ENCODE measurements at places on chromosomes 3 and 15.

- no peak for DNase-seq
Observed at GRCh38 chr3:130656627-130657026, 90.0 kb downstream of the PIK3R4 start.

- DNase-seq = no peak
Observed at GRCh38 chr15:61820212-61820611, 240.0 kb downstream of the VPS13C start.

- no peak for DNase-seq
Observed at GRCh38 chr3:44434834-44435510, 42.5 kb downstream of the ZNF445 start.

- no peak for DNase-seq
Observed at GRCh38 chr3:51297333-51297732, 87.8 kb upstream of the MANF start.

GRCh38 chr3:10599017-10599416, 93.6 kb upstream of the ATP2B2 start:
- no peak for DNase-seq

DNA sequence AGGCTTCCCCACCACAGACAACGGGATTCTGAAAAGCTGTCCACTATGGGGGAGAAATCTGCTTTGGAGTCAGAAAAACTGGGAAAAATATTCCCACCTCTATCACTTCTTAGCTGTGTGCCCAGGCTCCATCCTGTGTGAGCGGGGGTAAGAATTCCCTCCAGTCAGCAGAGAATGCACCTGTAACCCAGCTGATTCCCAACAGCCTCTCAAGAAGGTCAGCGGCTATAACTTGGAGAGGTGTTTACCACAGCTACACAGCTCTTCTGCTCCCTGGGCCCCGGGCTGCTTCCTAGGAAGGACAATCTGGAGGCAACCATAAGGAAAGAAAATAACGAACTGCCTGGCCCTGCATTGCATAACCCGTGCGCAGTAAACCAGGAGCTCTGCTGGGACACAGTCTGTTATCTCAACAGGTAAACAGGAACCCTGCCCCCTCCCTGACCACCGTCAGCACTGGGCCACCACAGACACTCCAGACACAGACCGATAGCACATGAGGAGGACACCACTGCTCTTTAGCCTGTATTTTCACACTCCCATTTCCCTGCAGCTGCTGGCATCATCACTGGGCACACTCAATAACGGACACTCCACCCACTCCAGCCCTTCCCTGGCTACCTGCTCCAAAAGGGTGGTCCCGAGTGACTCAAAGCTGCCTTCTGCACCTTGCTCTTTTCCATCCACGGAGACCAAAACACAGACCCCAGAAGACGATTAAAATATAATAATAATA, 2.1 kb downstream of the RAB43 start:
- DNase-seq = no peak

DNA sequence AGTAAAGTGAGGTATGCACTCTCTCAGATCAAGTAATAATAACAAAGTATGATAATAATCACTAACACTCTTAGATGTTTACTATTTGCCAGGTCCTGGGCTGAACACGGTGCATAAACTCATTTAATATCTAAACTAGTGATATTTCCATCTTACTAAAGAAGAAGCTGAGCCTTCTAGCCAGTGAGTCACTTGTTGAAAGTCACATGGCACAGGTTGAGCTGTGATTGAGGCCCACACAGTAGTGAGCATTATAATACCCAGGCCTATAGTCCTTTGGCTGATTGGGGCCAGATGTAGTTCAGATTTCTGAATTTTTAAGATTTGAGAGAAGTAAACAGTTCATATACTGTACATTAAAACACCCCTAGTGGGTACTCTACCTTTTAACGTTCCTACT, 93.2 kb upstream of the CCDC80 start:
- DNase-seq = no peak

GRCh38 chr15:69783211-69783610, 314.5 kb downstream of the TLE3 start:
- no peak for DNase-seq

GRCh38 chr3:192409838-192410683, 317.3 kb downstream of the FGF12 start:
- DNase-seq = no peak

- peak; percentile 27 for DNase-seq
Observed at GRCh38 chr3:27666272-27666671, 55.9 kb downstream of the EOMES start.

GRCh38 chr3:32460031-32460749, 42.5 kb downstream of the CMTM6 start:
- DNase-seq = no peak

DNA sequence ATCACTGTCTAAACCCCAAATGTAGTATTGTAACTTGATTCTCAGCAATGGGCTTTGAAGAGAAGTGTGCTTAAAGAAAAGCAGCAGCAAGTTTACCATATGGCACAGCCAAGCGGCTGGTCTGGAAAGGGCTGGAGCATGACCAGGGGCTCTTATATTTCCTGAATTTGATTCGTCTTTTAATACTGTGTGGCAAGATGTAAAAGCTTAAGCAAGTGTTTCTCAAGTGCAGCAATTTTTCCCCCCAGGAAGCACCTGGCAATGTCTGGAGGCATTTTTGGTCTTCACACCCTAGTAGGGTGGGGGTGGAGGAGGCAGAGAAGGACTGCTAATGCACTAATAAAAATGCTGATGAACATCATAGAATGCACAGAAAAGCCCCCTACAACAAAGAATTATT, 397.9 kb downstream of the NTRK3 start:
- no peak for DNase-seq

DNA sequence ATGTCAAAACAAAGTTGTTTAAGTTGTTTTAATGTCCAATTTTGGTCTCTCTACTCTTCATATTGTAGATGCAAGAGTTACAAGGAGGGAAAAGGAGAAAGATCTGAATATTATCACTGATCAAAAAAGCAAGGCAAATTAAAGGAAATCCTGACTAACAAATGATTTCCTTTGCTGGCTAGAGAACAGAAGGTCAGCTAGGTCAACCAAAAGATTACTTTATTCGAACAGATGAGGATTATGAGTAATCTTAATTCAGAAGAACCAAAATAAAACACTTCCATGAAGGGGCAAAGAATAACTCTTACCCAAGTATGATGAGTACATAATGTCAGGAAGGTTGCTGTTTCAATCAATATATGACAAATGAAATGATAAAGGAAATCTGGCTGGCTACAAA, 33.8 kb downstream of the CPNE4 start:
- DNase-seq = no peak

- DNase-seq = peak; percentile 36
Observed at GRCh38 chr3:64828276-64828675, 140.5 kb upstream of the ADAMTS9 start.

GRCh38 chr3:149971403-149972075, 844 bp upstream of the PFN2 start:
- DNase-seq = no peak

DNA sequence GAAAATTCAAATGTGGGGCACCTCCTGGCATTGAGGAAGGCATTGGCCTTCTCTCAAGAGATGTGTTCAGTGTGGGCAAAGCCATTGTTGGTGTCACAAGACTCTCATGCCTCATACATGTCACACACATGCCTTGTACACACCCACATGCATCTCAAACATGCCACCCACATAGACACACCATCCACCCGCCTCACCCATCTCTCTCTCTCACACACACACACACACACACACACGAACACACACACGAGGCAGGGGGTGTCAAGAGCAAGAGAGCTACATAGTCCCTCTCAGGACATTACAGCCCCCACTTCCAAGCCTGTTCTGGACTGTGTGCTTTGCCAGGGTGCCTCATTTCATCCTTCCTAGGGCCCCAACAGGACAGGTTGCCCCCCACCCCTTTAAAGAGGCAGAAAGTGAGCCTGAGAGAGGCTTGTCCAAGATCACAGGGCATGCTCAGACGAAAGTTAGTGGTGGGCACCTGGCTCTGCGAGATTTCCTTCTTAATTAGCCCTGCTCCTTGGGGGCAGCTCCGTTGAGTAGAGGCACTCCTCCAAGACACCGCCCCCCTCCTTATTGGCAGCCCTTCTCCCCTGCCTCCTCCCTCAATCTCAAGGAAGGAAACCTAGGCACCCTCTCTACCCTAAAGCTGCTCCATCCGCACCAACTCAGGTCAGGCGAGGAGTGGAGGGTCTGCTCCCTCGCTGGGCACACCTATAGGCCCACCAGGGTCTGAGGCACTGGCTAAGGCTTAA, 50.5 kb upstream of the CCDC174 start:
- no peak for DNase-seq

DNA sequence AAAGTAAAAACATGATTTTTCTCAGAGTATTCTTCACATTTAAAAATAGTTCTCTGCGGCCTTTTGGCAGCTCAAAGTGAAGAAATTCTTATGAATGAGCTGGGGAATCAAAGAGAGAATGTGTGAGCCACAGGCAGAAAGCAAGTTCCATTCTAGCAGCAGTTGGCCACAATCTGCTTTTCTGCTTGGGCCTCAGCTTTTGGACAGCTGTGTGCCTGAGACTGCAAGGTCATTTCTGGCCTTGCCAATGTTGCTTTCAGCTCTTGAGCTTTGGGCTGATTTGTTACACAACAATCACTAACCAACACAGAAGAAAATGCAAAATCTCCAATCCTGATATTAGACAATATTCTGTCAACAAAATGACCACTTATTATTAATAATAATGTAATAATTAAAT, 14.4 kb upstream of the TM4SF4 start:
- peak; percentile 84 for DNase-seq

DNA sequence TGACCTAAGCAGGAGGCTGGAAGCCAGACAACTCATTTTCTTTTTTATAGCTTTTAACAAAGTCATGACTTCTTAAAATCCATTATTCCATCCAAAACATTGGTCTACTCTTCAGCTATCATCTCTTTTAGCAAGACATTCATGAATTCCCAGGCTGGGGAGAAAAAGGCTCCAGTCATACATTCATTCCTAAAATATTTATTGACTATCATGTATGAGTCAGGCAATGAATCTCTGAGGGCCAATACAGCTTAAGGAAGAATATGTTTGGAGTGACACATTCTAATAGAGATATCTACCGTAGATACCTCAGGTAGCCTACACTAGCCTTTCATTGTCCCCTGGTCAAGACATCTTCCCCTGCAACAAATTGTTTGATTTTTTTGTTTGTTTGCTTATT, 196.4 kb upstream of the NANOGP8 start:
- peak; percentile 39 for DNase-seq

- DNase-seq = no peak
Observed at GRCh38 chr3:152828075-152828840, 6.7 kb upstream of the P2RY1 start.

GRCh38 chr3:159221335-159221734, 419.5 kb downstream of the MFSD1 start:
- no peak for DNase-seq

GRCh38 chr3:145124900-145125678, 1035.9 kb downstream of the PLOD2 start:
- peak; percentile 0 for DNase-seq

DNA sequence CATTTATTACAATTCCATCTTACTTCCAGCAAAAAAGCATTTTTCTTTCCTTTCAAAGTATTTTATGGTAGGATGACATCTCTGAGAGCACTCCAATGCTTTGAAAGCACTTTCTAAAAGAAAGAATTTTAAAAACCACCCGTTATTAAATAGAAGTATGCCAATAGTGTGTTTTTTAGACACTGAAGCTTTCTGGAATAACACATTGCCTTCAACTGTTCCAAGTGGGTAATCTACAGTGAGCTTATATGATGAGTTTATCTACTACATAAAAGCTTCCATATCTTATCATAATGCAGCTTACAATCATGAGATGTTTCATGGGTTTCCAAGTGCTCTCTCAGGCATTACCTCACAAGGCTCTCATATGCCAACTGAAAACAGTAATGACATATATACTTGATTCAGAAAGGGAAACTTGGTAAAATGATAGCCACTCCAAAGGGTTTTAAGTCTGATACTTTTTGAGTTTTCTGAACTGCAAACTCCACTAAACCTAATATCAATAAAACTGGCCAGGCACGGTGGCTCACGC, 14.1 kb downstream of the CMTM6 start:
- DNase-seq = no peak

DNA sequence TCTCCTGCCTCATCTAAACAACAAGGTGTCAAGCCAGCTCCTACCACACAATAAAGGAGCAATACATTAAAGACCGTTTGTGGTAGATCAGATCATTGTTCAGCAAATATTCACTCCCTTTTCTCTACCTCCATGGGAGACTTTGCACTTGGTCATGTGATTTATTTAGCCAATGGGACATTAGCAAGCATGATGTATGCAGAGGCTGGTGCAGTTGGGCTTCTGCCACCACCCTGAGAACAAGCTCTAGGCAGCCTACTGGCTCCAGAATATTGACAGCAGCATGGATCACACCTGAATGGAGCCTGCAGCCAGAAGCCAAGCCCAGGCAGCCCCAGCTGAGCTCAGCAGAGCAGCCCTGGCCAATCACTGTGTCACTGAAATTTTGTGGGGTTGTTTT, 99.4 kb upstream of the UBE2E2 start:
- no peak for DNase-seq

DNA sequence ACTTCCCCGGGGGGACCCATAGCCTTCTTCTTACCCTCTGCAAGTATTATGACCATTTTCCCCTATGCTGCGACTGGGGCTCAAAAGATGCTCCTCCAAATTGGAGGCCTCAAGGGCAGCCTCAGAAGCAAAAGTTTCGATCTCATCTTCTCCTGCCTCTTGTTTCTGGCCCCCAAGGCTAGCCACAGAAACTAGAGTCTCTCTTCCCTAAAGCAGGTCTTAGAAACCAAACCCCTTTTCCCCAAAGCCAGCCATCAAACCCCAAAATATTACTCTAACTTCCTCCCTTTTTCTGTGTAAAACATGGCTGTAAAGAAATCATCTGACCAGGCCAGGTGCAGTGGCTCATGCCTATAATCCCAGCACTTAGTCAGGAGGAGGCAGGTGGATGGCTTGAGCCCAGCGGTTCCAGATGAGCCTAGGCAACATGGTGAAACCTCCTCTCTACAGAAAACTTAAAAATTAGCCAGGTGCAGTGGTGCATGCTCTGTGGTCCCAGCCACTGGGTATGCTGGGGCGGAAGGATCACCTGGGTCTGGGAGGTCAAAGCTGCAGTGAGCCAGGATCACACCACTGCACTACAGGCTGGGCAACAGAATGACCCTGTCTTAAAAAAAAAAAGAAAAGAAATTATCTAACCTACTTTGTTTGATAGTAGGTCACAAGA, 36.7 kb upstream of the MFGE8 start:
- no peak for DNase-seq

GRCh38 chr3:104102386-104102785, 1264.3 kb upstream of the ALCAM start:
- peak; percentile 68 for DNase-seq

DNA sequence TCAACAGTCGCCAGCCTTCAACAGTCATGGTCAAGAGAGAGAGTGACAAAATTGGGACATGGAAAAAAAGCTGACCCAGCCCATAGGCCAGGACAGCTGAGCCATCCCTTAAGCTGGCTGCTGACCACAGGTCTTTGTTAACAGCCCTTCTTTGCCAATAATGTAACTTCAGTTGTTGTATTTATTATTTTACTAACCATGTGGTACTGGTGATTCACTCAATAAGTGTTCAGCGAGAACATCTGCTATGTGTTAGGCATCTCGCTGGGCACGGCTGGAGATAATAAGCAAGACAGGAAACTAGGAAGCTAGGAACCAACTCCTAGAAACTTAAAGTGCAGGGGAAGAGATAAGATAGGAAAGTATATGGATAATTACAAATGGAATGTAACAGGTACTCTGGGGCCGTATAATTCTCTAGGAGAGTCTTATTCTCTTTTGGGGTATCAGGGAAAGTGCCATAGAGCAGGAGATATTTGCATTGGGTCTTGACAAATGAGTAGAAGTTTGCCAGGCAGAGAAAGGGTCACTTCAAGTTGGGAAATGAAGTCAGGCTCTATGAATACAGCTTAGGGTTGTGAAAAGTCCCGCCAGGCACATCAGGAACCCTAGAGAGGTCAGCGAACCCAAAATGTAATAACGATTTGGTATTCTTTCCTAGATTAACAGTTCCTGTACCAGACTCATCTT, 84.0 kb upstream of the TRA2B start:
- peak; percentile 95 for DNase-seq

Data from AG10803 (cell line).